Cerebellar nuclear complex (tissue), 1 donor: ENCODE measurements at places on chromosomes 2 and 18.

DNA sequence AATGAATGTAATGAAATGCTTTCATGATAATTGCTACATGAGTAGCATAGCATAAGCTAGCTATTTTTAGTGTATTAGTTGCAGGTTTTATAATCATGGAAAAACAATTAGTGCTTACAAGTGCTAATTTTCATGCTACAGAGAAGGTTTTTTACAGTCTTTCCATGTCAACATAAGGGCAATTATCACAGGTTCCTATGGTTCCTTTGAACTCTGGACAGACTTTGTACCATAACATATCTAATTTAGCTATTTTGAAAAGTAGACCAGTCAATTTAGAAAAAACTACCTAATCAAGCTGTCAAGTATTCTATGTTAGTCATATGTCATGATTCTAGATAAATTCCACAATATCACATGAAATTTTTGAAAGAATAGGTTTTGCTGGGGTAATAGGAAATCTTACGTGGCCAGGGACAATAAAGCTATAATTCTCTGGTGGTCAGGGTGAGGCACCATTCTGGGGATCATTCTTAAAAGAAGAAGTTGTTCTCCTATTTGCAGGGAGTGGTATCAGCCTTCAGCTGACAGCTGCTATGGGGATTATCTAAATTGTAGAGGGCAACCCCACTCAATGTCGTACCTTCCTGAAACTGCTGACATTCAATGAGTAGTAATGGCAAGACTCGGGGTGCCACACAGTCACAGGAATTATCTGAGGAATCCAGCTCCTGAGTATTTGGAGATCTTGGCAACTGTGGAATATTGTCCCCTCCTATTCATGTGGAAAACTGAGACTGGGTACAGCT lies 724.0 kb upstream of the LINC00305 start:
- DNase-seq, result no peak

DNA sequence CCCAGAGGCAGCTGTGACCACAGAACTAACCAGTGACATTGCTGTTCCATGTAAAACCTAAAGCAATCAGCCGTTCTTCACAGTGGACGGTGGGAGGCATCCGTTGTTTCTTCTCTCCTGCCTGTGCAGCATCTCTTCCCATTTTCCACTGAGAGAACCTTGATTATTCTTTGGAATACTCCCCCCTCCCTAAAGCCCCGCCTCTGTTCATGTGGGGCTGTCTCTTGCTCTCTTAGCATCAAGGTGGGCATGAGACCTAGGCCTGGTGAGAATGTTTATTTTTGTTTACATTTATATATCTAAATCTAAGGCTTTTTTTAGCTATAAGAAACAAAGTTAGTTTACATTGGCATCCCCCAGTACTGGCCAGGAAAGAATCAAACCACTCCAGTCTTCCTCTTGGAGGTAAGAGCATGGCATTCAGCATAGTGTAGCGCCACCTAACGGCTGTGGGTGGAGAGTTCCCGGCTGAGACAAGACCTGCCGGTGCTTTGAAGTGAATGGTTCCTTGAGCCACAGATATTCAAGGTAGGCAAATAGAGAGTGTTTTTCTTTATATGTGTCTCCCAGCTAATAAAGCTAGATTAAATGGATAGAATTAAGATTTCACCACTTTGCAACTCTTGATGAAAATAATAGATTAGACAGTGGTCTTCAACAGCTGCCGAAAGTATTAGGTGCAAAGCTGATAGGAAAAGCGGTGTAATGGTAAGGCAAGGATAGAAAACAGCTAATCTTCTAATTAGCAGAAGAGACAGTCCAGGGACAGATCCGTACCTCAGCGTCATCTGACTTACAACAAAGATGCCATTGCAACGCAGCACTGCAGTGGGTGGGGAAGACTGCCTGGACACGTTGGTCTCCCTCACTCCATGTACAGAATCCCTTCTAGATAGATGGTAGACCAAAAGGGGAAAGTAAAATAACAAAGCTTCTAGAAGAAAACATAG lies 219.6 kb upstream of the RAB12 start:
- no peak for DNase-seq

DNA sequence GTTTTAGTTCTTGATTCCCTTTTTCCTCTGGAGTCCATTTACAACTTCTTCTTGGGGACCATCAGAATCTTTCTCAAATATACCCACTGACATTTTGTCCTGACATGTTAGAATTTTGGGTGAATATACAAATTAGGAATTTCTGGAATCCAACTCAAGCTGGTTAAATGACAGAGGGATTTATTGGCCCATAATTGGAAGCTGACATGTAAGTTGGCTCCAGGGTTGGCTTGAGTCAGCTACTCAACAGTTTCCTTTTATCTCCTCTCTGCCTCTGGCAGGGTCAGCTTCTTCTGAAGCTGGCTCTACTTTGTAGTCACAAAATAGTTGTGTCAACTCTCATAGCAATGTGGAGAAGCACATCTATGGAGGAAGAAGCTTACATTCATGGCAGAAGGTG lies 36.6 kb upstream of the PPP1R1C start:
- no peak for DNase-seq

DNA sequence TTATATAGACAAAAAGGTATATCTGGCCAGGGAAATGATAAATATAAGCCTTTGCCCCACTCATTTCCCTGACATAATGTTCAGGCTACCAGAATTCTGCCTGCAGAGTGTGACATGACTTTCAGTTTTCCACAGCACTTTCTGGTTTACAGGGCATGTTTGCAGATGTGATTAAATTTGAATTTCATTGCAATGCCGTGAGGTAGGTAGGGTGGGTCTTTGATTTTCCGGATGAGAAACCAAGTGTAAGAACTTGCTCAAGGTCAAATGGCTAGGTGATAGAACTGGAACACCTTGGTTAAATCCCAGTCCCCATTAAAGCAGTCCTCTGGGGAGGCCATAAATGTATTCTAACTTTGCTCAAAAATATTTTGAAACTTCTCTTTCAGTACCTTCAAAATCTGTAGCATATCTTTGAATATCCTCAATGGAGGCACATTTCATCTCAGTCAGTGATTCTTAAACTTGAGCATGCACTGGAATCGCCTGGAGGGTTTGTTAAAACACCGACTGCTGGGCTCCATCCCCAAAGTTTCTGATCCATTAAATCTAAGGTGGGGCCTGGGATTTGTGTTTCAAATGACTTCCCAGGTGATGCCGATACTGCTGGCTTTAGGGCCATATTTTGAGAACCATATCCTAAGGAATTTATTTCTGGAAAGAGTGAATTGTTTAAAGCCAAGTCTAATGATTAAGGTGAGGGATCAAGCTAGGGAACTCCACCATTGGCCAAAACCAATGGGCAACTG lies 35.0 kb downstream of the MRPL33 start:
- no peak for DNase-seq

DNA sequence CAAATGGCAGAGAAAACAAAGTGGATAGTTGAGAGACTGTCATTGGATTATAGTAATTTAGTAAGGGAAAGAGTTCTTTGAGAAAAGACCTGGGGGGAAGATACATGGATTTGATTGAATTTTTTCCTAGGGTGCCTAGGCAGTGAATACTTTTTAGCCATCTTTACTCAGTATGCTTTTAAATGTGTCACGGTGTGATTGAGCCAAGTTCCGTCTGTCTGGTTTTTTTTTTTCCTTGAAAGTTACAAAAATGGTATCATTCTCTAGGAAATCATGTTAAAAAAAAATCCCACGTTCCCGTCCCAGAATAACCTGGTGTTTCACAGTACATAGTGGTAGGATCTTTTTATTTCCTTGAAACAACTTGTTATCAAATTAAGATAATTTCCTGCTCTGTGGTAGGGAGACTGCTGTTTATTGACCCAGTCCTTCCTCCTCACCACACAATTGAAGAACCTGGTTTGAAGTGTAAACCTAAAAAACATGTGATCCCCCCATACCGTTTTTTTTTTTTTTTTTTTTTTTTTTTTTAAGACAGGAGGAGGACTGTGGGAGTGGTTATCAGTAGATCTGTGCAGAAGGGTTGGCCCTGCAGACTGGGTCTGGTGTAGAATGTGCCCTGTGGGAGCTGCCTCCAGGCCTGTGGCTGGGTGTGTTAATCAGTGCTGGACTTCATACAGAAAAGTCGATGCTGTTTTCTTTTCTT lies 55.1 kb downstream of the DGKD start:
- no peak for DNase-seq

- no peak for DNase-seq
Observed at GRCh38 chr18:6860804-6861448, 131.4 kb downstream of the ARHGAP28 start.

GRCh38 chr2:67666386-67667053 lies 269.4 kb downstream of the ETAA1 start:
- DNase-seq, result no peak

DNA sequence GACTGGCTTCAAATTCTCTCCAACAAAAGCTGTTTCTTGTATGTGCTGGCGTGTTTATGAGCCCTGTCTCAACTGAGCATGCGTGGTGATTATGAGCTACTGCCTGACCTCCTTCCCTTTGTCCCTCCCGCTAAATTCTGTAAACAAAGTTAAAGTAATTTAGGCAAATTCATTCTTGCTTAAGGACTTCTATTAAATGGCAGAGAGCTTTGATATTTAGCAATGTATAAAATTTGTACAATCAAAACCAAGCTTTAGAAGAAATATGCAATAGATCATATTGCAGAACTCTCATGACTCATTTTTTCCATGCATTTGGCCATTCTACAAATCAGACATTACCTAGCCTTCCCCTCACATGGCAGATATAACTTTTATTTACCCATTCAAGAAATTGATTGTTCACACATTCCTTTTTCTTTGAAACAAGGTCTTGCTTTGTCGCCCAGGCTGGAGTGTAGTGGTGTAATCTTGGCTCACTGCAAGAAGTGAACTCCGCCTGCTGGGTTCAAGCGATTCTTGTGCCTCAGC lies 18.2 kb downstream of the IGFBP2 start:
- no peak for DNase-seq

- DNase-seq, result no peak
Observed at GRCh38 chr2:238302087-238302486, 13.7 kb upstream of the PER2 start.

DNA sequence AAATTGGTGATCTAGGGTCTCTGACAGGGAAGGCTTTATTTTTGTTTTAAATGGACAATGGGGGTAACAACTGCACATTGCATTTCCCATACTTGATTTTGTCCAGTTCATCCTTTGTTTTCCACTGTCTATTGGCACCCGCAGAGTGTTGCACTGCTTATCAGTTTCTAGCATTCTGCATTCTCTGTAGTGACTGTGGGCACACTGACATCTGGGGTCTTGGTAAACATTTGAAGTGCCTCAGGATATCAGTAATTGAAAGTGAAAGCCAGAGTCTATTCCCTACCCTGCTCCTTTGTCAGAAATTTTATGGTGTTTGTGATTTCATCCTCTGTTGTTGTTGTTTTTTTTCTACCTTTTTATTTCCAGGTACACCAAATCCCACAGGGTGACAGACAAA lies 132.1 kb upstream of the EPC2 start:
- no peak for DNase-seq

DNA sequence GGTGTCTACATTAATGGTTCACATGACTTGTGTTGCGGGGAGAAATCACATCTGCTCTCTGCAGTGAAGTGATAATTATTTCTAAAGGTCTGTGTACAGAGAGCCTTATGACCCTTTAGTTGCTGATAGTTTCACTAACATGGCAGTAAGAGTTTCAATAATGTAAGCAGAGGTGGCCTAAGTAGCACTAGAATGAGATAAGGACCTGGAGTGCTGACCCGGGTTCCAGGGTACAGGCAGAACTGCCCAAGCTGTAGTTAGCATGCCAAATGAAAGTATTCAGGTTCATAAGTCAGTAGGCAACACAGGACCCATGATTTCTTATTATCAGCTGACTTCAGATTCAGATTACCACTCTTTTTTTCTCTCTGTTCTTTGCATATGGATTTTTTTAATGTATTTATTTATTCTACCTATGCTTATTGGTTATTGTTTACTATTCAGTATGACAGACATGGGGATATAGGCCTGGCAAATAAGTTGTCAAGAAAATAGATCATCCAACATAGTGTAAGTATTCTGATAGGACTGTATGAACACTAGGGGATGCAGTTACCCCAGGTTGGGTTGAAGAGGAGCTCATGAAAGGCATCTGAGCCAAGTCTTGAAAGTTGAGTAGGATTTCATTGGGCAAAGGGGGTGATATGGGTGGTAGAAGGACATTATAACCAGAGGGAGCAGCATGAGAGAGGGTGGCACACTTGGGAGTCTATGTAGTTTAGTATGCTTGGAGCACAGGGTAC lies 105.2 kb downstream of the CCDC85A start:
- no peak for DNase-seq

DNA sequence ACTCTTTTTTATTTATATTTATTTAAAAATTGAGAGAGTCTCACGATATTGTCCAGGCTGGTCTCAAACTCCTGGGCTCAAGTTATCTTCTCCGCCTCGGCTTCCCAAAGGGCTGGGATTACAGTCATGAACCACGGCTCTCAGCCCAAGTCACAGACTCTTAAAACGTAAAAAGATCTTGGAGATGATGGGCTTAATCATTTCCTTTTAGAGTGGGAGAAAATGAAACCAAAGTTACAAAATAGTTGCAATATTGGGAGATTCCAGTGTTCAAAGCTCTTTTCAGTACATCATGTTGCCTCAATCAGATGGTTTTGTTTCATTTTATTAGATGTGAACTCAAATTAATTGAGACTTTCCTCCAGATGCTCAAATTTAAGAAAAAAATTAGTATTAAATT lies 151.4 kb upstream of the XPO1 start:
- no peak for DNase-seq

DNA sequence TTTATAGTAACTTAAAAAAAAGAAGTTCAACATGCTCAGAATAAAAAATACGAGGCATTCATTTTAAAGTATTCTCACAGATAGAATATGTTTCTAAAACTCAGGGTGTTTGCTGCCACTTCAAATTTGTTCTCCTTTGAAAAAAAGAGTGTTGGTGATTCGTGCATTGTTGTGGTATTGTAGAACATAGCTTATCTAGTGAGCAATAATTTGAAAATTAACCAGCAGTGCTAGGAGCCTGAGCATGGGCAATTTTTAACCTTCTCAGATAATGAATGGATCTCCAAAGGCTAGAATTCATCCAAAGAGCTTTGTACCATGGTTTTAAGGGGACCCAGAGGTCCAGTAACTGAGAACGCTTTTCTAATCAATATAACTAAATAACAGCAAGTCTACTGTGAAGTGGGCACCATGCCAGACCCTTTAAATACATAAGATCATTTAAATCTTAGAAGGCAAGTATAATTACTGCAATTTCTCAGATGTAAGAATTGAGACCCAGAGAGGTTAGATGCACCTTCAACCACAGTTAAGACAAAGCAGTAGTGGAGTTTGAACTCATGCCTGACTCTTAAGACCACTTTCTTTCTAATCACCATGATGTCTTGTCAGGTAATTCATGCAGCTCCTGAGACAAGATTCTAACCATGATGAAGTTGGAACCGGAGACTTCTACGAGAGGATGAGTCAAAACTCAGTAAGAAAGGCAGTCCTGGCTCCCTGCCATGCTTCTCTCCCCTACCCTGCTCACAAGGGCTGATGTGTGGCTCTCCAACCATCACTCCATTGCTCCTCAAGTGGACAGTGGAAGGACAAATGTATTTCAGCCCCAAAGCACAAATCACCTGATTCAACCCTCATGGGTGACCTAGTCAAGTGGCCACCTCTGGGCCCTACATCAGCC lies 3.4 kb downstream of the CYRIA start:
- DNase-seq, result no peak
